ENCODE measurements at places on chromosomes 11 and 22. TPM values are rescaled to one million over a fixed set of nuclear protein-coding genes. Genes with fewer than 3 reads are reported as not detected.

- DNase-seq: no peak
Measured at GRCh38 chr11:31059529-31059928, 310.0 kb downstream of the DCDC1 start.

DNA sequence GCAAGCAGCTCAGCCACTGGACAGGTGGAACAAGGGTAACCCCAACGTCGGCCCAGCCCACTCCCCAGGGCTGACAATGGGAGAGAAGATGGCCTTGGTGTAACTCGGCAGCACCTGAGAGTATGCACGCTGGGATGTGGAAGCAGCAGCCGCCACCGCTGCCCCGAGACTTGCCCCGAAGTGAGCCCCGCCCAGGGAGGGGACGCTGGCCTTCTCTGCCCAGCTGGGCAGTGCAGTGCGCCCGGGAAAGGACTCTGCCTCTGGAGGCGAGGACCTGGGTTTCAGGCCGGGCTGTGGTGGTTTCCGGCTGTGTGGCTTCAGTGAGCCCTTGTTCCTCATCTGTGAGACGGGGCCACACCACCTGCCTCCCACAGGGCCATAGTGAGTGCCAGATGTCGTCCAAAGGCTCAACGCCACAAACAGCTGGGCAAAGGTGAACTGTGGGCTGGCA, 8.6 kb upstream of the POLDIP3 start:
- DNase-seq: no peak

DNA sequence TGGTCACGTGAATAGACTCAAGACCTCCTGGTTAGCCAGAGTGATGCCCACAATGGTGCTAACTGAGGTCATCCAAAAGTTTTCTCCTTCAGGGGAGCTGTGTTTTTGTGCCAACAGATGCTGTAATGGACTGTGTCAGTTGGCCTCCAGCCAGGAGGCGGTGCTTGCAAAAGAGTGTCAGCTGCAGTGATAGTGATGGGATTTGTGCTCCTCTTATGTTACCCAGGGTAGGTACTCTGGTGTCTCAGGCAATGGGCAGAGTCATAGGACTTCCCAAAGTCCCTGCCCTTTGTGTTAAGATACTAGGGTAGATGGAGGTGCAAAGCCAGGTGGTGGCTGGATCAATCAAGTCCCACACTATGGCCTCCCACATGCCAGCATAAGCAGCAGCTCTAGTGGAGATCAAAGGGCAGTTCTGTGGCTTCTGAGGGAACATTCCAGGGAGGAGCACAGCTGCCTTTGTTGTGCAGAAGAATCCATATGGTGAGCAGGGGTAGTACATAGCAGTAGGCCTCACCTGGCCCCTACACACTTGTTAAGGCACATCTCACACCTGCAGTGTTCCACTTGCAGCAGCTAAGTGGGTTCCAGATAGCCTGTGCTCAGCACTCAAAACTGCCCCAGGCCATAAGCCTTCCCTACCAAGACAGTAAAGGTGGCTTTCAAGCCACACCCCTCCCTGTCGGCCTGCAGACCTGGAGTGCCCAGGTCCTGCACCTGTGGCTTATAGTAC, 9.4 kb upstream of the FANCF start:
- no peak for DNase-seq

DNA sequence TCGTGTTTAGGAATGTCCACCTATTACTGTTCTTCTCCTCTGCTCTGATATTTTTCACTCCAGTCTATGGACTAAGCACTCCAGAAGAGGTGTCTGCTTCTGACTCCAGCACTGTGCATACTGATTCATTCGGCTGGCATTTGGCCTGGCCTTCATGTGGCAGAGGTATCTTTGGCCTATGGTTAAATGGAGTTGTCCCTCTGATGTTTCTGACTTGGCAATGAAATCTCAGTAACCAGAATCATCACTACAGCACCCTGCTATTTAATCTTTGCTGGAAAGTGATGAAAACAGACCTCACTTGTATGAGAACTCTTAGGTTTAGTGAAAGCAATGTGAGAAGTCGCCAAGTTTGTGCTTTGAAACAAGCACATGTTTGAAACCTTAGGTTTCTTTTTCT, 155.2 kb downstream of the MAML2 start:
- no peak for DNase-seq

- DNase-seq: peak; percentile 58
Measured at GRCh38 chr22:24066260-24066659, 55.2 kb downstream of the CABIN1 start.

GRCh38 chr11:1205121-1205986, 17.5 kb upstream of the MUC5B start:
- no peak for DNase-seq

DNA sequence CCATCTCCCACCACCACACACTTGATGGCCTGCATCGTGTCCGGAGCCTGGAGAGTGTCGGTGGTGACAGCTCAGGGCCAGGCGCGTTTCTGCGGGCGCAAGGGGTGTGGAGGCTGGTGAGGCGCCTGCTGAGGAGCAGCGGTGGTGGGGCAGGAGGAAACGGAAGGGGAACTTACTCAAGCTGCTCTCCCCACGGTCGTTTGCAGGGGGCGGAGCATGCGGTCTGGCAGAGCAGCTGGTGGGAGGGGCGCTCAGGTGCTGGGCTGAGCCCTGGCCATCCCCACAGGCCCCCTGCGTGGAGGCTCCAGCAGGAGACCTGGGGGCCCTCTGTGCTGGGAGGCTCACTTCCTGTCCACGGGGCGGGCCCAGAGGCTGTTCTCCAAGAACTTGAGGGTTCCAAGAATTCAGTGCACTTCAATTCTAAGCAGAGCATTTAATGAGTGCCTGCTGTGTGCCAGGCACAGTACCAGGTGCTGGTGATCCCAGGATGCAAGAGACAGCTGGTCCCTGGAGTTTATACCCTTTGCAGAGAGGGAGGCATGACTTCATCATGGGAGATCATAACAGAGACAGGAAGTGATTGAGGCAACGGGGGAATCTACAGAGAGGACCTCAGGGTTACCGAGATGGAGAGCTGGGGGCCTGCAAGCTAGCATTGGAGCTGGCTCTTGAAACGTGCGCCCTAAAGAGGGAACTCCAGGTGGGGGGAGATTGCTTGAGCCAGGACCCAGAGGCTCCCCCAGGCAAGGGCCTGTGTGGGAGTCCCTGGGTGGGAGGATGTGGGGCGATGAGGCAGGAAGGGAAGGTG, at the start of gene RAC2:
TSS of gene RAC2 (minus strand) at position 156 of the 808 bp plus-strand sequence. CDS start at position 35, 121 bp downstream.
- DNase-seq: peak; percentile 71

GRCh38 chr11:130650456-130651030, 202.1 kb downstream of the ADAMTS15 start:
- no peak for DNase-seq

GRCh38 chr11:67197606-67198005, 68.7 kb upstream of the GRK2 start:
- DNase-seq: no peak

- DNase-seq: no peak
Measured at GRCh38 chr11:67288198-67288451, 978 bp upstream of the ANKRD13D start.

Gene CHRM1
- total RNA-seq: not detected

Gene SCO2
- 0.74 TPM for total RNA-seq

DNA sequence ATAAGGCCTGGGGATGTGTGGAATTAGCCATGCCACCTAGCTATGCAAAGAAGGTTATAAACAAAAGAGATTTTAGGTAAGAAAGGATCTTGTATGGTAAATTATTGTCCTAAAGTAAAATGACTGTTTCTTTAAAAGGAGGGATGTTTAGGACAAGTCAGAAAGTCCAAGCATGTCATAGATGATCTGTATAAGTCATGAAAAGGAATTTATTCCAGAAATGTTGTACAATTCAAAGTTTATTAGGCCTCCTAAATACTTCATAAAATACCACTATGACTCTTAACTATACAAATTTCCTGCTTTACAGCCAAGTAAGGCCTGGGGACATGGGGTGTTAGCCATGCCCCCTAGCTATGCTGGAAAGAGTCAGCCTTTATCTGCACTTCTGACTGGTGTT, 22.7 kb downstream of the OR5A2 start:
- no peak for DNase-seq
